Non-pigmented ciliary epithelial cell (primary cell): ENCODE measurements at places on chromosomes 12 and 14.
A peak's percentile ranks its signal among the peaks of the same experiment; 100 is the strongest.

DNA sequence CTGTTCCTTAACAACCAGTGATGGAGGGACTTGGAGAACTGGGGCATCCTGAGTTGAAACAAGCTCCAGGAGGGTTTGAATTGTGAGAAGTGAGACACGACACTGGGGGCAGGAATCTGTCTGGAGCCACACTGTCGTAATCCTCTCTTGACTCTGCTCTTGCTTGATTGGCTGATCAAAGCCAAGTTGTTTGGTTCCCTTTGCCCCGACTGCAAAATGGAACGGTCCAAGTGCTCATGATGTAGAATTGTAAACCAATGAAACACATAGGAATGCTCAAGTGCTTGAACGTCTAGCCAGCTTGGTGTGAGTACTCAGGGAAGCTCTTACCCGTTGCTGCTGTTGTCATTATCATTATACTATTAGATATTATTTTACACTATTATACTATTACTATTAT, 98.1 kb downstream of the TMEM132C start:
- DNase-seq = no peak

GRCh38 chr14:99772371-99773283, 20.6 kb upstream of the EML1 start:
- DNase-seq = no peak

GRCh38 chr12:108191938-108192337, 62.9 kb downstream of the WSCD2 start:
- no peak for DNase-seq

DNA sequence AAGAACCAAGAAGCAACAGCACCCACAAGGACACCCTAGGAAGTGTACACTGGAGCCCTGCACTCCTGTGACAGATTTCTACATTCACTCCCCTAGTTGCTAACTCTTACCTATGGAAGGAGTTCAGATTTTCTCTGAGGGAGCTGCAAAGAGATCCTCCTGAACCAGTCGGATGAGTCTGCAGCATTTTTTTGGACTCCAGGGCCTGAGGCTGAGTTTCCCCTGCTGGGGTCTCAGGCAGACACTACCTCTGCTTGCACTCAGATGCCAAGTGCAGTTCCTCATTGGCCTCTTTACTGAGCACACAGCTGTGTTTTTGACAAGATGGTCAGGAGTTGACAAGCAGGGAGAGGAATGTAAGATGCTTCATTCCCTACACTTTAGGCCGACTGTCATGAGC, 153.2 kb upstream of the RBM19 start:
- DNase-seq = no peak

- peak; percentile 91 for DNase-seq
These were observed 70.2 kb downstream of the ETV6 start for GRCh38 chr12:11719678-11720099.

DNA sequence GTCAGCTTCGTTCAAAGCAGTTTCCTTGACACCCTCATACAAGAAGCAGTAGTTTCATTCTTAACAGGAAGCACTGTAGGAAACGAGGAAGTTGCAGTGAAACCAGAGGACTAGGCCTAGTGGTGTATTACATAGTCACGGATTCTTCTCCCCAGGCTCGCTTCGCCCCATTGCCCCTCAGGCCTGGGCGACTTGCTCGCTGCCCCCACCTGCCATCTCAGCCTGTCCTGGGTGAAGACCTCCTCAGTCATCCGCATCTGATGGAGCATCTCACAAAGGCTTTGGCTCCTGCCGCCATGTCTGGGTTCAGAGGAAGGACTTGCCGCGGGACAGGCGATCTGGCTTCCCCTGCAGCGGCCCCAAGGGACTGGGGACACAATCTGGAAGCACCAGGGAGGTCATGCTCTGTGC, 93.5 kb downstream of the LMNTD1 start:
- no peak for DNase-seq

GRCh38 chr12:79661629-79662028, 29.1 kb downstream of the PAWR start:
- DNase-seq = no peak

- no peak for DNase-seq
These were observed 10.7 kb downstream of the ERP29 start for GRCh38 chr12:112023759-112024396.
